ENCODE measurements at places on chromosomes 2 and 18.

- no peak for DNase-seq
Observed at GRCh38 chr2:158189526-158189925, 87.8 kb downstream of the UPP2 start.

GRCh38 chr2:205189301-205189700 lies 493.0 kb upstream of the NRP2 start:
- no peak for DNase-seq

DNA sequence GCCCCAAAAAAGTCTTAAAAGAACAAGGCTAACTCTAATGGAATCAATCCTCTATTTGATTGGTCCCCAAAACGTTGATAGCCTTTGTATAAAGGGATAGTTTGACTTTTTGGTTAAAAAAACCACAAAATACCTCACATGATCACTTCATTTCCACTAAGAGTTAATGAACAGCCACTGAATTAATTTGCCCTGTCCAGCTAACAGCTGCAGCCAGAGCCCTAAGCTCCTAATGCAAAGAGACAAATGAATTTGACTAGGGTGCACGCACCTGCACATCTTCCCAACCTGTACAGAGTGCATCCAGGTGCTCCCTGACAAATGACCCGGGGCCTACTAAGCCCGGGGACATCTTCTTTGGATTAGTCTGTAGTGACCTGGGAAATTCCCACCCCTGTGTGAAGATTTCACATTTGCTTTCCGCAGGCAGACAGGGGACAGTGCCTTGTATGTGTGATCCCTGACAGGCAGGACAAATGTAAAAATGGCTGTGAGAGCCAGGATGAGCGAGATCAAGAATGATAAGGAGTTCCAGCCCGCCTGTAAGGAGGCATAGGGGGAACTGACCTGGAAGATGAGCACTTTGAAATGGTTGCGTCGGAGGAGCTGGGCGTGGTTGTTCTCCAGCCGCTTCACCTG lies 893 bp downstream of the CAVIN2 start:
- DNase-seq: no peak

- DNase-seq: peak; percentile 41
Observed at GRCh38 chr2:148989882-148990493, 48.5 kb upstream of the LYPD6B start.

GRCh38 chr2:60525899-60526298 lies 27.6 kb downstream of the BCL11A start:
- no peak for DNase-seq

- no peak for DNase-seq
Observed at GRCh38 chr2:221137385-221137784, 434.7 kb downstream of the EPHA4 start.

DNA sequence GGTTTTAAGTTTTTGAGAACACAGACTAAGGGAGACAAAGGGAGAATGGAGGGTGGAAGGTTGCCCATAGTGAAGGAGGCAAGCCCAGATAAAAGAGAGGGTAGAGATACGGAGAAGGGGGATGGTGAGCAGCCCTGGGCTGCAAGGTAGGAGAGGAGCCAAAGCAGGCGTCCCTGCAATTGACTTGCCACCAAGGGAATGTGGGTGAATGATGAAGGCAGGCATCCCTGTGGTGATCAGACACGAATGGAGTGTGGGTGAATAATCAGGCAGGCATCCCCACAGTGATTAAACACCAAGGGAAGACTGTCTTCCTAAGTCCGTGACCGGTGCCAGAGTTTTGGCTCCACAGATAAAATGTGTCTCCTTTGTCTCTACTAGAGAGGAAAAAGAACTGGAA lies 16.5 kb upstream of the ALPK2 start:
- DNase-seq: no peak

GRCh38 chr18:31774962-31775361 lies 14.3 kb upstream of the SLC25A52 start:
- no peak for DNase-seq

- no peak for DNase-seq
Observed at GRCh38 chr2:168468354-168468753, 12.3 kb downstream of the CERS6 start.

GRCh38 chr2:73107211-73107926 lies 5.4 kb downstream of the RAB11FIP5 start:
- no peak for DNase-seq

DNA sequence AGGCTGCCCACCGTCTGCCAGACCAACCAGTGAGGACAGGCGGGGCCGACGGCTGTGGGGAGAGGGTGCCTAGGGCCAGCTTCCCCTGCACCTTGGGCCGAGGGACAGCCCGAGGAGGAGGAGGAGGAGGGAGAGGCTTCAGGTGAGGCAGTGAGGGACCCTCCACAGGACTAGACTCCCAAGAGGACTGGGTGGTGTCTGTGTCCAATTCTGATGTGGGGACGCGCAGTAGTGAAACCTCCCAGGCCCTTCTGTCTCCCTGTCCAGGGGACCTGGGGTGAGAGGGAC lies 19.8 kb upstream of the ASB1 start:
- DNase-seq: no peak

- no peak for DNase-seq
Observed at GRCh38 chr2:66568650-66569300, 133.8 kb downstream of the MEIS1 start.

DNA sequence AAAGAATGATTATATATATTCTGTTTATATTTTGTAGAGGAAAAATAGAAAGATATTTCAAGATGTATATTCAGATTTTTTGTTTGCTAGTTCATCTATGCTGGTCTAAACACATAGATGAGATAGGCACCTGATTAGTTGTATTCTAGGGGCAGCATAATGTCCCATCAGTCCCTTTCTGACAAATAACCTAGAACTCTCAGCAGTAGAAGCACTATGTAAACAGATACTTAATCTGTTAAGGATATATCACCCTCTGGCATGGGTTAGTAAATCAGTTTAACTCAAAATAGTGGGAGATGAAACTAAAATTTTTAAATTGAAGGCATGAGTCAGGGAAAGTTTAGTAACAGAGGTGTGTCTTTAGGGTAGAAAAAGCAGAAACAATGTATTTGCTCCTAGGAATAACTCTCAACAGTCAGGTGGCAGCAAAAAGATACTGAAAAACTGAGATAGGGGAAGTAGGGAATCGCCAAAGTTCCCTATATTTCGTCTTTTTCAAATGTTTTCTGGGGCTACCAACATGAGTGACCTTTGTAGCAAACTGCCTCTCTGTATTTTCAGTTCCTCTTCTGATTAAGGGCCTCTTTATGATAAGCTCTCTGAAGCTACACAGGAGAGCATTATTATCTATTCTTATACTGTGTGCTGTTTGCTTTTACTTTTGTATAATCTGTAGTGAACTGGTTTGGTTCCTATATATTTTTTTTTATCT lies 5.7 kb downstream of the PPP1R1C start:
- DNase-seq: no peak

GRCh38 chr2:68238955-68239822 lies 13.1 kb downstream of the PPP3R1 start:
- no peak for DNase-seq

DNA sequence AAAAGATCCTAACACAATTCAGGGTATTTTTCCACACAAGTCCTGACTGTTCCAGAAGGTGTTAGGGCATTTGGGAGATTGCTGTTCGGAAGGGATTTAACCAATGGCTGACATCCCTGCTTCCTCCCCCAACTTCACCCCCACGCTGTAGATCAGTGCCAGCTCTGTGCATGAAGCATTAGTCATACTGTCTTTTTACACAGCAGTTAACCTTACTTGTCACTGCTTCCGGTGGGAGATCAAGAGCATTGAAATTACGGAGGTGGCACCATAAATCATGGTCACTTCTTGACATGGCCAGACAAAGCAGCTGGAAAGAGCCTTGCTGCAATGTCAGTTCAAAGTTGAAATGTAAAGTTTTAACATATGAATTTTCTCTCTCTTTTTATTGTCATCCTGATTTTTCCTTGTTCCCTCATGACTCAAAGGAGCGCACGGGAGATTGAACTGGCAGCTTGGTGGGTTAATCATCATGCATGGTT lies 70.2 kb downstream of the HRH4 start:
- DNase-seq: no peak

GRCh38 chr2:163132850-163133249 lies 294.3 kb upstream of the KCNH7 start:
- DNase-seq: no peak

DNA sequence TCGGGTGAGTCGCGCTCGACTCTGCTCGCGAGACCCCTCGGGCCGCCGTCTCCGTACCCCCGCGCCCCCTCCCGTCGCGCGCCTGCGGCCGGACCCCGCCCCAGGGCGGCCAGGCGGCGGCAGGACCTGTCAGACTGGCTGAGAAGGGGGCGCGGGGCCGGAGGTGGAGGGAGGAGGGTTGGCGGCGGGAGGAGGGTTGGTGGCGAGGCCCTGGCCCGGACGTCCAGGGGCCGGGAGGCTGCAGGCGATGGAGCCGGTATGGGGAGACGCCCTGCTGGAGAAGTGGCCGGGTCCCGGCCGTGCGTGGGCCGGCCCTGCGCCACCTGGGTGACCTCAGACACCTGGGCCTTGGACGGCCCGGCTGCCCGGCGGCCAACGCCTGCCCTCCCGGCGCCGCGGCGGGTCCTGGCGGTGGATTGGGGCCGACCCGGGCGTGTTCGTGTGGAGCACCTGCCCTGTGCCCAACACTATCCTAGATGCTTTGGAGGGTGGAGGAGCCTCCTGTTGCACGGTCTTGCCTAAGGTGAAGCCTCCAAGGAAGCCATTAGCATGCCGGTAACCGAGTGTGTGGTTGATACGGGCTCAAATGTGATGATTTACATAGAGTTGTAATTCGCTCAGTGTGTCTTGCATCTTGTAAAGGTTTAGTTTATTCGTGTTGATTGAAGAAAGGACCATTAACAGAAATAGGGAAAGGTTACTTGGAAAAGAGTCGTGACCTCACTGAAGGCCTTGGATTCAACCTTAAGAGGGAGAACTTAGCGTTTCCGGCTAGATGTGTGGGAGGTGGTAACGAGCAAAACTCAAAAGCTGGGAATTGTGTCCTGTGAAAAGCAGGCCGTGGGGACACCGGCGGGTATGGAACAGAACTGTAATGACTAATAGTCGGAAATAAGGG lies 550 bp downstream of the MYL12B start:
- DNase-seq: no peak

DNA sequence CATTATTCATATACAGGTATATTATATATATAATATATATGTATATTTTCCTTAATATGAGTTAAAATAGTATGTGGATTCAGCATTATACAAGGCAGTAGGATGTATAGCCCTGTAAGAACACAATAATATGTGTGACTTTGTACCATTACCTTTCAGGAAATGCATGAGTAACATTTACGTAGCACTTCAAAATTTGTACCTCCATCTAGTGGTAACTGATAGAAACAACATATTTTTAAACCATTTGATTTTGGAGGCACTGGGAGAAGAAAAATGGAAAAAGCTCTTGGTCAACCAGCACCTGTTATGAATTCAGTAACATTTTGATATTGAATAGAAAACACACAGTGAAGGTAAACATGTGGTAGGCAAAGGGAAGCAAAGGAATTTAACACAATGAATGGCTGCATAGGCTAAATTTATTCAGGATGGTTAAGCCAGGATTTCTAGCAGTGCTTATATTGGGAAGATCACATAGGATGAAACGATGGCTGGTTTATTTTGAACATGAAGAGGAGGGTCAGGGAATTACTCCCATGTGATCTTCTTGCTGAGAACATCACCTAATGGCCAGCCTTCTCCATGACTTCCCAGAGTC lies 565.5 kb downstream of the CCDC85A start:
- no peak for DNase-seq

DNA sequence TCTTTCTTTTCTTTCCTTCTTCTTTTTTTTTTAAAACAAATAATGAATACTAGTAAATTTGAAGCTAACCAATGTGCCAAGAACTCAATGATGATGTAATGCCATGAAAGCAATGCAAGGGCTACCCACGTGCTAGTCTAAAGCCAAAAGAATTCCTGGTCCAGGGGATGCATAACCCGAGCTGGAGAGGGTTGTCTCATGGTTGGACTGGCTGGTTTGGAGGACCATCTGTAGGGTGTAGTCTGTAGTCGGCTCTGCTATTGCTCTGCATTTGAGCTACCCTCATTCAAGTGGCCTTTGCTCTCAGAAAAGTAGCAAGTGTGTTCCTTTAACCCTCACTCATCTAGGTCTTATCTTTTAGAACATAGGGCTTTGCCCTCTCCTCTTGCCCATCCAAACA lies 469.6 kb upstream of the CELF4 start:
- no peak for DNase-seq

DNA sequence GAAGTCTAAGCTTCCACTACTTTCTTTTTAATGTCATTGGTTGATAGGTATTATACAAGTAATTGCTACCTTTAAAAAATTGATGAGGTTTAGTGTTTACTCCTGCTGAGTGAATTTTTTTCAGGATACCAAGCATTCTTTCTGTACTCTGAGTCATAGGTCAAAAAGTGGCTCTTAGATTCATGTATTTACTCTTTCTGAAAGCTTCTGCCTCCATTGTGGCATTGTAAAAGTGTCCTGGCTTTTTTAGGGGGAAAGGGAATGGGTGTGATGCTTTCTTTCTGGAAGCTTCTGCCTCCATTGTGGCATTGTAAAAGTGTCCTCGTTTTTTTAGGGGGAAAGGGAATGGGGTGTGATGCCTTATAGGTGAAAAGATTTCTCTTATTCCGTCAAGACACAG lies 286.5 kb downstream of the LPIN1 start:
- no peak for DNase-seq

DNA sequence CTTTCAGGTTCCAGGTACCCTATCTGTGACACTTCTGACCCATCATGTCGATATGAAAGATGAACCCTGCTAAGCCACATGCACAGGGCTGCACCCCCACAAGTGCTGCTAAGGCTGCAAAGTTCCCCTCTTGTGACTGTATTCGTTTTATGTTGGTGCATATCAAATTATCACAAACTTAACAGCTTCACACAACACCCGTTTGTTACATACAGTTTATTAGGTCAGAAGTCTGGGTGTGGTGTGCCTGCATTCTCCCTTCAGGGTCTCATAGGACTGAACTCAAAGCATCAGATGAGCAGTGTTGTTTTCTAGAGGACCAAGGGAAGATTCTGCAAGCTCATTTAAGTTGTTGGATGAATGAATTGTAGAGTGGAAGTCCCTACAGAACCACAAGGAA lies 199.4 kb downstream of the ANAPC1 start:
- no peak for DNase-seq

GRCh38 chr2:105449076-105449475 lies 50.2 kb upstream of the FHL2 start:
- no peak for DNase-seq

DNA sequence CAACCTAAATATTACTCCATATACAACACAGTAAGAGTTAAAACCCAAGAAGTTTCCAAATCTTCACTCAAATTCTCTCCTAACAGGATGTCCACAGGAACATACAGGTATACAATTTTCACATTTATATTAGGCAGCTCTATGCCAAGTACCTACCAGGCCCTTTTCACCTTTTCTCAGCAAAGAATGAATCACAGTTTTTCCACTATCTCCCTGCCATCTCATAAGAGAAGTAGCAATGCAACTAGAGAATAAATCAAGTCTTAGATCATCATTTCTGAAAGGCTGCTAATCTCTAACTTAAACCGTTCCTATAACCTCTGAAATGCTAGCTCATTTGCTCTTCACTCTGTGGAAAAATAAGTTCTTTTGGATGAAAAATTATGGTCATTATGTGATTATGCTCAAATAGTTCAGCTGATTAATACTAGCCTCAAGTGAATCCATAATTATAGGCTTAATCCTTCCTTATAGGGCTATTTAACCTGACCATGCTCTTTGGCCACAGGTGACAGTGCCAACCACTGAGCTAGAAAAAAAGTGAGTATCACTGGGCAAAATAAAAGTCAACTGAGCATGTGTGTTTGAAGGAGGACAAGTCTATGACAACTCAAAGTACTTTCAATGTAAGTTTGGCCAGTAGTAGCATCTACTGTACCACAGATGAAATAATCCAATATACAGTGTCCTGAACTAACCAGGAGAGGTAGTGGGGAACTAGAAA lies 79.7 kb downstream of the COBLL1 start:
- DNase-seq: no peak

- DNase-seq: no peak
Observed at GRCh38 chr2:27537287-27537686, 40.6 kb downstream of the GCKR start.
